ENCODE measurements at places on chromosomes 13 and 19.

- peak; percentile 63 for DNase-seq
These were observed 372 bp downstream of the DNAAF3 start for GRCh38 chr19:55165952-55166529.

DNA sequence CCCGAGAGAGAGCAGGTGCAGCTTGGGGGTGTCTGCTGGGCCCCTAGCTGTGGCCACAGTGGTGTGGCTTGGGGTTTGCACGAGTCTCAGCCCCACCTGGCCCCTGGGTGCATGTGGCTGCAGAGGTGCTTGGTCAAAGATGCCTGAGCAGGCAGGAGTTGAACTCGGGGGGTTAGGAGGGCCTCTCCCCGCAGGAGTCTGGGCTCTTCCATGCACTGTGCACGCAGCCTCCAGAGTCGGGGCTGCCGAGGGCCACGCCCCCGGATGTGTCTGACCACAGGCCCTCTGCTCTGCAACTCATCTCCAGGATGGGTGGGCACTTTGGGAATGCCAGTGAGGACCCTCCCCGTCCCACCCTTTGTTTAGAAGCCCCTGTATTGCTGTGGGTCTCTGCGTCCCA is 91.5 kb upstream of the MCF2L start:
- DNase-seq = no peak

DNA sequence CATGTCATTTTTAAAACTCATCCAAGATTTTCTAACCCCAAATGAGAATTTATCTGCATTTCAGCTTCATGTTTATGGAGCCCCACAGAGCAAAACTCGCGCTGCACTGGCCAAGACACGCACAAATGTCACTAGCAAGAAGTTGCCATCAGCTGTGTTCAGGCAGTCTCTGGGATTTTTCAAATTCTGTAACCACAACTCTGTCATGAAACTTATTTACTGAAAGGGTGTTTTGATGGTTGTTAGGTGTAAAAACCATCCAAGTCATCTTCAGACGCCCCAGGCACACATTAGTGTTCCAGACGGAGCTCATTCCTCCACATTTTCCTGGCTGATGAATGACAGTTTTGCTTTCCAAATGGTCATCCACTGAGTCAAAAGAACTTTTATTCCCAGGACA is 63.4 kb downstream of the SLC7A1 start:
- no peak for DNase-seq

- DNase-seq = no peak
These were observed 35.3 kb downstream of the BTBD2 start for GRCh38 chr19:1980091-1980808.

GRCh38 chr13:52419080-52419479 is 13.1 kb upstream of the THSD1 start:
- DNase-seq = no peak

GRCh38 chr19:46839752-46840497 is 10.7 kb downstream of the AP2S1 start:
- no peak for DNase-seq

DNA sequence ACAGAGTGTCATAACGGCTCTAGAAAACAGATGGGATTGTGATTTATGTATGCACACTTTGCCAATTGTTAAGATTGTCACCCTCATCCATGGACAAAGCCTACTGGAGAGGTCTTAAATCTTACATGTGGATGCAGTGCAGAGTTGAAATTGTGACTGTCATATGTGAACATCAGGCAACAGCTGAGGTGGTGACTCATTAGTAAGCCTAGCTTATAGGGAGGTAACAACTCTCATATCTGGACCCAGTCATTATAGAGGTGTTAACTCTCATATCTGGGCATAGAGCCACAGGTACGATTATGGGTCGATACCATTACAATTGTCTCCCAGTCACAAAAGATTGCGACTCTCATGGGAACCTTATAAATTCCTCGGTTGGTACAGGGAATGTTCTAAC is 29.8 kb upstream of the ZNF254 start:
- no peak for DNase-seq

DNA sequence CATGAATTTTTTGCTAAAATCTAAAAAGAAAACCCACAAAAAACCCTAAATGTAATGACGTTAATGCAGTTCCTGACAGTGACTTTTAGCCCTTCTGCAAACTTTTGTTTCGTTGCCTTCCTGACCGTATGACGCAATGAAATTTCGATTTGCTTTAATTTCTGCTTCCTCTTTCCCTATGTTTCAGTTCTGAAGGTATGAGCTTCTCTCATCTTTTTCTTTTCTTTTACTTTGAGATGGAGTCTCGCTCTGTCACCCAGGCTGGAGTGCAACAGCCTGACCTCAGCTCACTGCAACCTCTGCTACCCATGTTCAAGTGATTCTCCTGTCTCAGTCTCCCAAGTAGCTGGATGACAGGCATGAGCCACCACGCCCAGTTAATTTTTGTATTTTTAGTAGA is 6.1 kb upstream of the LILRA5 start:
- no peak for DNase-seq

DNA sequence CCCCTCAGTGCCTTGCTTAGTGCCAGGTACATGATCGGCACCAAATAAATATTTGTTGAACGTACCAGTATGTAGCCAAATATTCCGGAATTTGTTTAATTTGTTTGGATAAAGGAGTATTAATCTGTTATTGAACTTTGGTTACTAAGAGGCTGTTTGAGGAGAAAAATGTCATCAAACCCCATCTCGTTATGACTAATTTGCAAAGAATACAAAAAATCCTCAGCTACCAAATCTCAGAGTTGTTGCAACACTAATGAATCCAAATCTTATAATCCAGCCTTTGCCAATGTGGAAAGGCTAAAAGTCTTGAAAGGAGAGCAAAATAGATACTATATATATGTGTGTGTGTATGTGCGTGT is 79.5 kb downstream of the KLF5 start:
- no peak for DNase-seq

DNA sequence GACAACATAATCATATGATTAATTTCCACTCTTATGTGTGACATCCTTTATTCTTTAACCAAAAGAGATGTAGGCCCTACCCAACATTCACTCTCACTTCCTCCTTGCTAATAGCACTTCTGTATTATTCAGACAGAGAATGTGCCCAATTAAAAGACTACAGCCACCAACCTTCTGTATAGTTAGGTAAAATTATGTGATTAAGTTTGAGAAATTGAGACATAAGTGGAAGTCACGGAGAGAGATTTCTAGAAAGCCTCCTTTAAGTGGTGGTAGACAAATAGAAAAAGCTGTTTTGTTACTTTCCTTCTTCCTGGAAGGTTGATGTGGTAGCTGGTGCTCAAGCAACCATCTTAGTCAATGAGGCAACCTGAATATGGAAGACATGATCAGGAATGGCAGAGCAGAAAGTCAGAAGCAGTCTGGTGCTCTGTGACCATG is 14.8 kb downstream of the EPSTI1 start:
- DNase-seq = no peak

- DNase-seq = no peak
These were observed 760.6 kb downstream of the EFNB2 start for GRCh38 chr13:105774739-105775460.

- no peak for DNase-seq
These were observed 403.5 kb upstream of the GPC6 start for GRCh38 chr13:92823059-92823458.

GRCh38 chr13:27245610-27246009 is 5.7 kb upstream of the RPL21 start:
- no peak for DNase-seq

DNA sequence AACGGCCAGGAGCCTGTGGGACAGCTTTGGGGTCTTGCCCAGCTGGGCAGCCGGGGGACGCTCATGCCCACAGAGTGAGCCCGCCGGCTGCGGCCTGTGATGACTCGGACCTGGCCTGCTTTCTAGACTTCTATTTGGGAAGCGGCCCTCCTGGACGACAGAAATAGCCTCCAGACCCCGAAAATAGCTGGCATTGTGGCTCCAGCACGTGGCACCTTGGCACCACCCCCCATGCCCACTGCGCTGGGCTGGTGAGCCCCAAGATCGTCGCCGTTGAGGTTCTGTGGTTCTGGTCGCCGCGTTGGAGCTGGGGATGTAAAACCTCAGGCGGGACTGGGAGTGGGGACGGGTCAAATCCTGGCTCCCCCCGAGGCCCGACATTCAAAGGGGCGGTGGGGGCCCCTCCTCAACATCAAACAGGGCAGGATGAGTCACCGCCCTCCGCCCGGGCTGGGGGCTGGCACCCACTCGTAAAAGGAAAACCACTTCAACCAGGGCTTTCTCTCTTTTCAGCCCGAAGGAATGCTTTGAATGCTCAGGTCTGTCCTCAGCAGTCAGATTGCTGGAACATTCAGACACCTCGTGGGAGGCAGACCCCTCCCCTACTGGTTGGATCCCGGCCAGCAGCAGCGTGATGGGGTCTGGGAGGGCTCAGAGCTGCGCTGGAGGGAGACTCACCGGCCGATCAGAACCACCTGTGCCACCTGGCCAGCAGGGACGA is 42.1 kb downstream of the GADD45B start:
- no peak for DNase-seq

DNA sequence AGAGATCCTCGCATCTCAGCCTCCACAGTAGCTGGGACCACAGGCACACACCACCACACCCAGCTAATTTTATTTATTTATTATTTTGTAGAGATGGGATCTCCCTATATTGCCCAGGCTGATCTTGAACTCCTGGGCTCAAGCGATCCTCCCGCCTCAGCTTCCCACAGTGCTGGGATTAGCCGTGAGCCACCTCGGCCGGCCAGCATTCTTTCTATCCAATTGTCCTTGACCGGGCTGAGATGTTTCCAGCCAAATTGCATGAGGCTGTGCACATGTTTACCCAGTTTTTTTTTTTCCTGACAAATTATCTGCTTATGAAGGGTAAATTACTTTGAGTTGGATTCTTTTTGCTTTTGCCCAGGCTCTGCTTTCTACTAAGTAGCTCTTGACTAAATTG is 28.2 kb downstream of the UNC13A start:
- no peak for DNase-seq

- no peak for DNase-seq
These were observed 4.6 kb upstream of the CEACAM1 start for GRCh38 chr19:42532891-42533290.

GRCh38 chr19:48793271-48793670 is 17.6 kb downstream of the BCAT2 start:
- DNase-seq = no peak

- DNase-seq = no peak
These were observed 9.3 kb upstream of the SCN1B start for GRCh38 chr19:35021016-35021415.

- no peak for DNase-seq
These were observed 1.6 kb downstream of the MEX3D start for GRCh38 chr19:1566392-1567115.

GRCh38 chr13:113080901-113081521 is 24.6 kb upstream of the F7 start:
- DNase-seq = no peak

DNA sequence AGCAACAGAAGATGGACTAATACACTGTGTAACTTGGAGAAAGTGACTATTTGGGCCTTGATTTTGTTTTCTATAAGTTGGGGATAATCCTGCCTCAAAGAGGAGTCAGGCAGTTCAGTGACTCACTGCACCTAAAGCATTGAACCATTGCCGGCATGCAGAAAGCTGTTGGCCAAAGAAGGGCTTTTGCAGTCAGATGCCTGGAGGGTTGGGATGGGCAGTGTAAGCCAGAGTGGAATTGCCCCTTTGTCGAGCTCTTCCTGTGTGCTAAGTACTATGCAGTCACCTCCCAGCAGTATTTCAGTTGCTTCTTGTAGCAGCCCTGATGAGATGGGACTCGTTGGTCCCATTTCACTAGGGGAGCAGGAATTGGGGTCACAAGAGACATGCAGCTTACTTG is 11.1 kb downstream of the ZNF473 start:
- no peak for DNase-seq

- no peak for DNase-seq
These were observed 38.7 kb downstream of the ELF1 start for GRCh38 chr13:40980461-40980860.

GRCh38 chr13:80374444-80374843 is 33.5 kb upstream of the SPRY2 start:
- no peak for DNase-seq

- peak; percentile 45 for DNase-seq
These were observed 2.2 kb downstream of the CLIP3 start for GRCh38 chr19:36030264-36031148.

DNA sequence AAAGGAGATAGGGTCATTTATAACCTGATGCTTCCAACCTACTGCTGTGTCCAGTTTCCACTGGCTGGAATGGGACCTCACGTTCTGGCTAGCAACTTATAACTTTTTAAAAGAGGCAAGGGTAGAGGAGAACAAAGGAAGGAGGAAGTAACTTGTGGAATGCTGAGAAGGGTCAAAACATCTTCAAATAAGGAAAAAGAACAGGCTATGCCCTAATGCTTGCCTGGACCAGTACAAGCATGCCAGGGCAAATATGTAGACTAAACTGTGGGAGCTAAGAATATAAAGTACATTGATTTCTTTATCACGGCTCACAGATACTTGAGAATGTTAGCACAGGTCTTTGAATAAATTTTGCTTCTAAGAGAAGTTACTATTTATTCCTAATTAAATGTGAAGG is 1.5 kb upstream of the ZNF561 start:
- DNase-seq = no peak

DNA sequence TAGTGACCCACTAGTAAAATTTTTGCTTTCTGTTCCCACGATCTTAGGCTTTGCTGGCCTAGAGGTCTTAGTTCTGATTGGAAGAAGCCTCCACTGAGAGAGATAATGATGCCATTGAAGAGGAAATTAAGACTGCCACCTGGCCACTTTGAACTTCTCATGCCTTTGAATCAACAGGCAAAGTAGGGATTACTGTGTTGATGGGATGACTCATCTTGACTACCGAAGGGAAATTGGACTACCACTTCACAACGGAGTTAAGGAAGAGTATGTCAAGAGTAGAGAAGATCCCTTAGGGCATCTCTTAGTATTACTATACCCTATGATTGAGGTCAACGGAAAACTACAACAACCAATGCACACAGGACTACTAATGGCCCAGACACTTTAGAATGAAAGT is 12.7 kb upstream of the FREM2 start:
- no peak for DNase-seq

DNA sequence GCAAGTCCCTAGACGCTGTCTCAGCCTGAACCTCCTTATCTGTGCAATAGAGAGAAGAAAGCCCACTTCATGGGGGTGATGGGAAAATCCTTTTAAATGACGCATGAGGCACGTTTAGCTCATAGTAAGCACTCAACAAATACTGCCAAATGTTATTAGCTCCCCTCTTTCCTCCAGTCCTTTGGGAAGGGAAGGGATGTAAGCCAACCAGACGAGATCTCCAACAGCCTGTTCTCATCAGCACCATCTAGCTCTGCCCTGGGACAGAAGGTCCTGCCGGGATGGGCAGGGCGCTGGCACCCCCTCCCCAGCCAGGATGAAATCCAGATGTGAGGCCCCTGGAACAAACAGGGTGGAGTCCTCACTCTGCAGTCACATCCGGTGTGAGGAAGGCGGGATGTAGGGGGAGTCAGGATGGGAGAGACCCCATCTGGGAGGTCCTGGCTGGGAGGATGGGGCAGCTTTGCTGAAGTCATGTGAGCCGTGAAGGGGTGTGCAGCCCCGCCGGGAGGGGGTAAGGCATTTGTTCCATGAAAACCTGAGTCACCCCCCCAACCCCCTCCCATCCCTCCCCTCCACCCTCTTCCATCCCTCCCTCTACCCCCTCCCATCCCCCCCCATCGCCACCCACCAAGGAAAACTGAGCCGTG is 4.6 kb downstream of the S1PR2 start:
- no peak for DNase-seq

- no peak for DNase-seq
These were observed 18.2 kb upstream of the MEIS3 start for GRCh38 chr19:47437500-47437899.

- no peak for DNase-seq
These were observed 306.9 kb upstream of the KLHL1 start for GRCh38 chr13:70415136-70415535.

GRCh38 chr19:58181902-58182576 is 822 bp upstream of the ZNF274 start:
- peak; percentile 55 for DNase-seq

GRCh38 chr19:41501854-41502253 is 58.9 kb downstream of the ERICH4 start:
- no peak for DNase-seq

Data from MM.1S (cell line).